Hematopoietic multipotent progenitor cell treated with erythropoietin and hydrocortisone succinate and interleukin-3 and kit ligand, for 4 days (in vitro differentiated cells): ENCODE measurements at places on chromosomes 1 and 21.

- DNase-seq, result no peak
Measured at GRCh38 chr1:211478376-211478775, 13.6 kb downstream of the RD3 start.

GRCh38 chr1:154221278-154222001 lies 685 bp downstream of the UBAP2L start:
- peak; percentile 83 for DNase-seq

DNA sequence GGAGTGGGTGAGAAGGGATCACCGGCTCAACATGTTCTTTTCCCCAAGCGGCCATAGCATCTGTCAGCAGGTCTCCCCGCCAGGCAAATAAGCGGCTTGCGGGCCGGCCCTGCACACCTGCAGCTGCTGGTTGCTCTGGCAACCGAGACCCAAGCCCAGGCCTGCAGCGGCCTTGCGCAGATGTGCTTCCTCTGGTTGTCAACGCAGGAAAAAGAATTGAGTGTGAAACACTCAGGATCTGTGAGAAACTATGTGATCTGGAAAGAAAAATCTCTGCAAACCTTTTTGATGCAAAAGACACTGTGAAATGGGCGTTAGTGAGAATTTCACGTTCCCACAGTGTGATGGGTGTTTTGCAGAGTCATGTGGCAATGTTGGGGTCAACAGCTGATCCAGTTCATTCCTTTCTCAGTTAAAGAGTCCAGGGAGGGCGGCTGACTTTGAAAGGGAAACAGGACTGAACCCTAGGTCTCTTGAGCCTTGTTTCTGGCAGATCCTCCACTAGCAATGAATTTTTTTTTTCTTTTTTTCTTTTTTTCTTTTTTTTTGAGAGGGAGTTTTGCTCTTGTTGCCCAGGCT lies 28.4 kb downstream of the TOMM20 start:
- DNase-seq, result no peak

GRCh38 chr1:20693623-20694022 lies 24.2 kb downstream of the KIF17 start:
- no peak for DNase-seq

GRCh38 chr1:119467857-119468668 lies 38.9 kb upstream of the HSD3B1 start:
- no peak for DNase-seq

- no peak for DNase-seq
Measured at GRCh38 chr1:162042361-162042760, 18.7 kb upstream of the OLFML2B start.

- DNase-seq, result no peak
Measured at GRCh38 chr1:185920602-185921001, 186.4 kb downstream of the HMCN1 start.

DNA sequence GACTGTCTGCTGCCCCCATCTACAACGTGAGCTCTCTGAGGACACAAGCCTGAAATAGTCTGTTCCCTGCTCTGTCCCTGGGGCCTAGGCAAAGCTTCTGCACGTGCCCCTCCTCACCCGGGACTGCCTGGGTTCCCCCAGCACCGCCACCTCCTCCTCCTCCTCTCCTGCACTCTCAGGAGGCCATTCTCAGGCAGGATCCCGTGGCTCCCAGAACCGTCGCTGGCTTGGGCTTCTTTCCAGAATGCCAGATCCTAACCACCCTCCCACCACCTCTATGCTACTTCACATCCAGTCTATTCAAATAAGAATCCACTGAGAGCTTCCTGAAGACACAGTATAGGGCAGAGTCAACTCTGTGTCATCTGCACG lies 11.2 kb downstream of the NPHP4 start:
- no peak for DNase-seq

DNA sequence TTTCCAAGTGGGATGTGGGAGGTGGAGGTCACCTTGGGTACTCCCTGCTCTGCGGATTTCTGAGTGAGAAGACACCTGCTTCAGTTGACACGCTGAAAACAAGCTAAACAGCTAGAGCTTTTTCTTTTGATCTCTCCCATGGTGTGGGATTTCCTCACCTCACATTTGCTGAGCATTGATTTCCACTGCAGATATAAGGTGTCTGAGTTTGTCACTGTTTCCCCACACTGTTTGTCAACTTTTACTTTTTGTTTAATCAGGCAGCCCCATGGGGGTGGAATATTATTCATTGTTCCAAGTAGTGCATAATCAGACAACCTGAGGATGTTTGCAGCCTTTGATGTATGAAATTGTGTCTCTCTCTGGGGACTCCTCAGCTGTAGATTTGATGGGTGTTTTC lies 49.5 kb downstream of the FASLG start:
- DNase-seq, result no peak

GRCh38 chr1:218407630-218408029 lies 62.5 kb downstream of the TGFB2 start:
- DNase-seq, result no peak

DNA sequence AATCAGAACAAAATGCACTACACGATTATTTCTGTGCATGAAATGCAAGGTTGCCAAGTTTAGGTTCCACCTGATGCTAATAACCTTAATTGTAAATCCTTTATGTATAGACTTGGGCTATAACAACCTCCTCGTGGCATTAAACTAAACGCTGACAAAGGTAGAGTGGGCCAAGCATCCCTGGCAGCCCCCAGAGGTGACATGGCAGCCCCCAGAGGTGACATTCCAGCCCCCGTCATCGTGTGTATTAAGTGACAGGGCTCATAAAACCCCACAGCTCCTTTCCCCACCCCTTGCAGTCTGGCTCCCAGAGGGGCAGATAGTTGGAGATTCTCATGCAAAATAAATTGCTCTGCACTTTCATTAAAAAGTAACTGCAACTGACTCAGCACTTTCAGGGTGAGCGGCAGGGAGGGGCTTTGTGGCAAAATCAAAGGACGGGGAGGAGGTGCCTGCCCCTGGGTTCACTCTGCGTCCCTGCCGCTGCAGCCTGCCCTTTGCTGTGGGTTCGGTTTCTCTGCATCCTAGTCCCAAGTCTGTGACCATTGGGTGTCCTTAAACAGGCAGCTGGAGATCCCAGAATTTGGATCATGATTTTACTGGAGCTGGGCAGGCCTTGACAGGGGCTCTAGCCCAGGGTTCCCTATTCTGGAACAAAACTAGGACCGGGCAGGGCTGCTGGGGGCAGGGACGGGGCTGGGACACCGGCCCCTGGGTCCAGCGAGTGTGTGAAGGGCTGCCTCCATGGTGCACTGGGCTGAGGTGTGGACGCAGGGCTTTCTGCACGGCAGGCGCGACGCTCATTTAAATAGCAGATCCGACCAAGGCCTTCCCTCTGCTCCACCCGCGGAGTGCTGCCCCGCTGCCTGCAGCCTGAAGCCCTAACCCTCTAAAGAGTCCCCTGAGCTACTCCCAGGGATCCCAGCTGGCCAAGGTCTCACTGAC lies 234.9 kb upstream of the VAMP3 start:
- DNase-seq, result peak; percentile 73

DNA sequence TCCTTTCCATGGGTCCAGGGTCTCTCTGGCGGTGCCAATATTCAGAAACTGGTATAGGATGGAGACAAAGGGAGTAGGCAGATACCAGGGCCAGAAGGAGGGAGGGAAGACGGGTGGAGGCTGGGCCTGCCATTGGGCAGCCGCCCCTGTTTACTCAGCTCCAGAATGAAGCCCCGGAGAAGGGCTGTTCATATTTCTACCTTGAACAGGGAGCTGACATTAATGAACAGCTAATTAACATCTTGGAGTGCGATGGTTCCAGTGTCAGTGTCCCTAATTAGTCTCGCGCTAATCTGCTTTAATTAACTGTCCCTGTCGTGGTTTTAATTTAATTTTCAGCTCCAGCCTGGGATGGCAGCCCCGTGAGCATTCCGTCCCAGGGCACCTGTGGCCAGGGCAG lies 113.8 kb downstream of the EPHB2 start:
- DNase-seq, result no peak

DNA sequence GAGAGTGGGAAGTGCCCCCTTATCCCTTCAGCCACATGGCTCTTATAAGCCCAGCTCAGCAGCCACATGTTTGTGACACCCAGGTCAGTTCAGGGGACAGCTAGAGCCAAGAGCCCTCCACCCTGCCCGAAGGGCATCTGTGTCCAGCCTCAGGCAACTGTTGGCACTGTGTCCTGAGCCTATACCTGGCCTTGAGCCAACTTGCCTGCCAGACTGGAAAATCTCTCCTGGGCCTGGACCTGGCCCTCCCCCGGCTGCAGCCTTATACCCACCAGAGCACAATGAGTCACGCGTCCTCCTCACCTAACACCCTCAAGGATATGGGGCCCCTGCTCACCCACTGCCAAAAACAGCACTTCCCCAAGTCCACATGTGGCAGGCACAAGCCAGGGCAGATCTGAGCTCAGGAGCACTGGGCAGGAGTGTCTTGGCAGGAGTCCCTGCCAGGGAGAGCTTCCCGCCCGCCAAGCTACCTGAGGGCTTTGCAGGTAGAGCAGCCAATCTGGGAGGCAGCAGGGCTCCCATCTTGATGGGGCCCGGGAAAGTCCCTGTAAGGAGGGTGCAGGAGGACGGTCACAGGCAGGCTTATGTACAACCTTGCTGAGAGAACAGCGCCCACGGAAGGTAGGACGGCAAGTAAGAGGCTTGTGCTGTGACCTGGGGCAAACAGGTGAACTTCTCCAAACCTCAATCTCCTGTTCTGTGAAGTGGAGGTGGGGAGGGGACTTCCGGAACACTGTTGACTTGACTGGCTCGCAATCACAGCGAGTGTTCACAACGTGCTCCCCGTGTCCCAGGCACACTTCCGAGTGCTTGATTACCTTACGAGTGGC lies 19.8 kb upstream of the HSPG2 start:
- DNase-seq, result peak; percentile 47

DNA sequence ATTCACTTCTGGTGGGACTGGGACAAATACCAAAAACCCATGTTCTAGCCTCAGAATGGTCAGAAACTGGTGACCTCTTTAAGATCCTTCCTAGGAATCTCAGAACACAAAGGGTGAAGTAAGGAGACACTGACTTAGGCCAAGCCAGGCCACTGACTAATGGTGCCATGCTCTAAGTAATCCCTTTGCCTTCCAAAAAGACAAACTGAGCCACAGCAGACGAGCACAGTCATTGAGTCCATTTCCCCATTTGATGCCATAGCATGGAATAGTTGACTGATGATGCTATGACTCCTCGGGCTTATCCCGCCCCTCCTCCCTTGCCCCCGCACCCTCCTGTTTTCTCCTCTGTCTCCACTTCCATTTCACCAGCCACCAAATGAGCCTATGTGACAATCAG lies 145.8 kb upstream of the ZNF648 start:
- no peak for DNase-seq

GRCh38 chr1:99869304-99869703 lies 19.1 kb downstream of the AGL start:
- DNase-seq, result no peak

GRCh38 chr1:67522001-67522441 lies 91.8 kb upstream of the SERBP1 start:
- DNase-seq, result no peak

GRCh38 chr1:28792644-28793121 lies 19.3 kb upstream of the OPRD1 start:
- no peak for DNase-seq

DNA sequence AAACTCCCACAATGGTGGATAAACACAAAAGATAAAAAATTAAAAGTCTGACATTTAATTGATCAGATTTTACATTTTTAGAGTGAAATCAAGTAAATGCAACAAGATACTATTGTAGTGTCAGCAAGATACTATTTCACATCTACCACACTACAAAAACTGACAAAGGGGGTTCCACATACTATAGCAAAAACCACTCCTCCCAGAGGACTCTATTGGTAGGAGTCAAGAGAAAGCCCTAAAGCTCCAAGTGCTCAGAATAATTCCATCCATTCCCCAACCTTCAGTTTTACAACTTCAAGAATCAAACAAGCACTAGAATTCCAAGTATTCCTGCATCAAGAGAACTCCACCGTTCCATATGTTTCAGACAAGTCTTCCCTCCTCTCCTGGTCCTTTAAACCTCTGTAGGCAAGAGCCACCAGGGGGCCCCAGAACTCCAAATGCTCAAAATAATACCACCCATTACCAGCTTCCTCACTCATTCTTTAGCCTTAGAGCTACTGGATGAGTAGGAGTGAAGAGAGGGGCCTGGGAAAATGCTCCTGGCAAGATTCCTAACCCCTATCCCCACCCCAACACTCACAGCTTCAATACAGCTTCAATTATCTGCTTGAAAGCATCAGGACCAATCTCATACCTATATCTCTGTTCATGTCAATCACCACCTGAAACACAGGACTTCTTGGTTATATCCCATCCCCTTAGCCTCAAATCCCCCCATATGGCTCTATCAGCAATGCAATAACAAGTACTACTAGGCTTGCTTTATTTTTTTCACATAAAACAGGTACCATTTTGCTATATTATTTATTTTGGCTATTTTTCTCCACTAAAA lies 9.9 kb downstream of the TOR1AIP2 start:
- peak; percentile 82 for DNase-seq

DNA sequence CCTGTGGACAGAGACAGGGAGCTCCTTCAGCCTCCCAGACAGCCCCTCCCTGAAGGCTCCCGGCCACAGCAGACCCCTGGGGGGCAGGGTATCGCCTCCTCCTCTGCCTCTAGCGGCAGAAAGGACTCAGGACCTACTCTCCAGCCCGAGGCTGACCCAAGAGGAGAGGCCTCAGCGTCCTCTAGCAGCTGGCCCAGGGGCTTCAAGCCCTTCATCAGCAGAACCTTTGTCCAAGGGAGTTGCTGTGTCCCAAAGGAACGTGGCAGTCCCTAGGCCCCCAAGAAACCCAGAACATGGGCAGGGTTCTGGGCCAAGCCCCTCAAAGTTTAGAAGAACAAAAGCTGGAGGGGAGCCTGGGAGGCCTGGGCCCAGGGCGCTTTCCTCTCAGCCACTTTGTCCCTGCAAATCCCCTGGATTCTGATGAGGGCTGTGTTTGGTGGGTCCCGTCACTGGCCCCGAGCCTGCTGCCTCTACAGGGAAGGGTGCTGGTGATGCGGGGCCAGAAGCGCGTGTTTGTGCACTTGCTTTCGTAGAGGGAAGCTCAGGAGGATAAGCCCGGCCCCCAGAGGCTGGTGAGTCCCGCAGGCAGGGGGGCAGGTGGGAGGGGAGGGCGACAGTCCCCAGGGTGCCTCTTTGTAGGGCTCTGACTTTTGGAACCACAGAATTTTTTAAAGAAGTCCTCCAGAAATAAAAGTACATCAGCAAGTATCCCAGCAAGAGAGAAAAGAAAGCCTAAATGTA lies 13.3 kb downstream of the ITGB2 start:
- peak; percentile 37 for DNase-seq

DNA sequence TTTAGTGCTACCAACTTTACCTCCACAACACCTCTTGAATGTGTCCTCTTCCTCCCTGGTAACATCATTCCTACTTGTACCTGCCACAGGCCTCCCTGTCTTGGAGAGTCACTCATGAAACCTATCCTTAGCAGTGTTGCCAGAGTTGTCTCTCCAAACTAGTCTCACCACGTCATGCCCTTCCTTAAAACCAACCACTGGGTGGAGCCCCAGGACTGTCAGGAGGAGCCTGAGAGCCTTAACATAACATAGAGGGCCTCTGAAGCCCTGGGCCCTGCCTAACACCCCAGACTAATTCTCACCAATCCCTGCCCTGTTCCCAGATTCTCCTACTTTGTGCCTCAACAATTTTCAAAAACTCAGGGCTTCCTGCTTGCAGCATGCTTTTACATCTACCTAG lies 65.3 kb downstream of the ZNF697 start:
- DNase-seq, result peak; percentile 84
